ENCODE measurements at places on chromosomes 7 and 10.

GRCh38 chr10:104005172-104005863, 38.4 kb downstream of the SLK start:
- no peak for DNase-seq

GRCh38 chr10:122184254-122184653, 86.8 kb upstream of the BTBD16 start:
- DNase-seq, result no peak

DNA sequence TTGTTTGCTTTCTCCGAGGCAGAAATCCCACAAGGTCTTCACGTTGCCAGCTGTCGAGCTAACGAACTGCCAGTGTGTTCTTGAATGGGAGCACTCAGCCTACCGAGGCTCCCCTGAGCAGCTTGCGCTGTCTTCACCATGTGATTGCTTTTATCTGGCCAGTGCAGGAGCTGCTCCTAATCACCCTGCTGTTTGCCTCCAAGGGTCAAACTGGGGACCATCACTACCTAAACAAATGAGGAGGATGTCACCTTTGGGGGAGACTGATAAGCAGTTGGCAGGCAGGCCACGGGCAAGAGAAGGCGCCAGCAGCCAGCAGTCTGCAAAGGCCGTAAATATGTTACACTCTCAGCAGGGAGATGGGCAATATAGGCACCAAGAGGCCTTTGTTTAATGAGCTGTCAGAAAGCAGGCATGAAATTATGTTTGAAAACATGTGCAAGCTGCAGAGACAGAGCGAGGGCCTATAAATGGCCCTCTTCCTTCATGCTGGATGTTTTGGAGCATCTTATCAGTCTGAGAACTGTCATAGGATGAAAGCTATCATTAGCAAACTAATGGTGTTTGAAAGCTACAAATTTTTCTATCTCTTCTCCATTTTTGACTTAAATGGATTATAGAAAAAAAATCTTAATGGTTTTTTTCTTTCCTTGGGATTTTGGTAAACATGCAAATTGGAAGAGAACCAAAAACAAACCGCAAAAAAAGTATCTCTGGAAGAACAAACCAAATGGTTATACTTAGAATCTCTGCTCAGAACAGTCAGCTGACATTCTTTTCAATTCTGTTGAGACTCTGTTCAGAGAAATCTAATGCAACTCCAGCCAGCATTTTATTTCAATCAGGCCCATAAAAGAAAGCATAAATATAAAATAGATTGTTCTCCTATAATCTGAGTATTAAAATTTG, 267.3 kb upstream of the NPVF start:
- no peak for DNase-seq

GRCh38 chr10:86055928-86056327, 310.7 kb downstream of the GRID1 start:
- no peak for DNase-seq

- no peak for DNase-seq
Measured at GRCh38 chr10:22338185-22338900, 7.0 kb upstream of the SPAG6 start.

- no peak for DNase-seq
Measured at GRCh38 chr10:43627942-43628341, 20.7 kb downstream of the ZNF32 start.

Measured in type B pancreatic cell (in vitro differentiated cells).